ENCODE measurements at places on chromosomes 12 and 14. TPM values are rescaled to one million over a fixed set of nuclear protein-coding genes. Genes with fewer than 3 reads are reported as not detected.

The KLRD1 gene
- total RNA-seq, result not detected

The DACT1 gene
- total RNA-seq, result not detected

The ZNF219 gene
- 20.3 TPM for total RNA-seq

The RPL10L gene
- not detected for total RNA-seq

The ZC2HC1C gene
- total RNA-seq, result 5.3 TPM

The CD9 gene
- 124 TPM for total RNA-seq

The KDM5A gene
- total RNA-seq, result 63.6 TPM

The SYCP3 gene
- not detected for total RNA-seq

The BRMS1L gene
- total RNA-seq, result 10.6 TPM

The MMP17 gene
- 1.4 TPM for total RNA-seq

The TAS2R46 gene
- 1.1 TPM for total RNA-seq

The ALDH1L2 gene
- 16.3 TPM for total RNA-seq

- no peaks in the 10 kb centered on the region for H3K27me3 ChIP-seq
- H3K4me1 ChIP-seq, result no peaks in the 10 kb centered on the region
- H3K27ac ChIP-seq, result no peak overlapping the region
- no peak overlapping the region for H3K4me3 ChIP-seq
- no peaks in the 10 kb centered on the region for H3K36me3 ChIP-seq
- DNase-seq, result no peak
Measured at GRCh38 chr12:114817571-114818425, 133.8 kb upstream of the TBX3 start.

GRCh38 chr14:66596241-66596985, 88.5 kb downstream of the GPHN start:
- H3K4me3 ChIP-seq, result no peak overlapping the region
- H3K36me3 ChIP-seq, result no peaks in the 10 kb centered on the region
- H3K27ac ChIP-seq, result no peak overlapping the region
- H3K27me3 ChIP-seq, result no peaks in the 10 kb centered on the region

DNA sequence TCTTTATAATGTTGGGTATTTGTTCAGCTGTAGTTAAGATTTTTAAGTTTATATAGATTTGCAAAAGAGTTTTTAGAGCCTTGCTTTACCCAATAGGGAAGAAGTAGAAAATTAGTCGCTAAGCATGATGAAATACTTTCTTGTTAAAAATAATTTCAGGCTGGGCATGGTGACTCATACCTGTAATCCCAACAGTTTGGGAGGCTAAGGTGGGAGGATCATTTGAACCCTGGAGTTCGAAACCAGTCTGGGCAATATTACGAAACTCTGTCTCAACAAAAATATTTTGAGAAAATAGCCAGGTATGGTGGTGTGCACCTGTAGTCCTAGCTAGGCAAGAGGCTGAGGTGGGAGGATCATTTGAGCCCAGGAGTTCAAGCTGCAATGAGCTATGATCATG, 18.7 kb upstream of the SCFD1 start:
- peaks cover 6% of the 10 kb centered on the region for H3K4me1 ChIP-seq
- H3K4me3 ChIP-seq, result no peak overlapping the region
- DNase-seq, result no peak
- peaks cover 9% of the 10 kb centered on the region for H3K36me3 ChIP-seq
- H3K27me3 ChIP-seq, result no peaks in the 10 kb centered on the region

- H3K27me3 ChIP-seq, result peaks cover 30% of the 10 kb centered on the region
- H3K4me3 ChIP-seq, result no peak overlapping the region
- H3K27ac ChIP-seq, result no peak overlapping the region
- H3K4me1 ChIP-seq, result peaks cover 27% of the 10 kb centered on the region
Measured at GRCh38 chr14:100688598-100689461, 37.9 kb upstream of the DLK1 start.

- H3K4me1 ChIP-seq, result no peaks in the 10 kb centered on the region
- no peak overlapping the region for H3K4me3 ChIP-seq
Measured at GRCh38 chr12:45076417-45077026, 25.6 kb upstream of the DBX2 start.

GRCh38 chr12:112905451-112906089, 1.2 kb upstream of the OAS1 start:
- no peak overlapping the region for H3K4me3 ChIP-seq
- H3K36me3 ChIP-seq, result peaks cover 24% of the 10 kb centered on the region
- H3K27me3 ChIP-seq, result no peaks in the 10 kb centered on the region
- H3K27ac ChIP-seq, result peak overlapping the region; percentile 92

DNA sequence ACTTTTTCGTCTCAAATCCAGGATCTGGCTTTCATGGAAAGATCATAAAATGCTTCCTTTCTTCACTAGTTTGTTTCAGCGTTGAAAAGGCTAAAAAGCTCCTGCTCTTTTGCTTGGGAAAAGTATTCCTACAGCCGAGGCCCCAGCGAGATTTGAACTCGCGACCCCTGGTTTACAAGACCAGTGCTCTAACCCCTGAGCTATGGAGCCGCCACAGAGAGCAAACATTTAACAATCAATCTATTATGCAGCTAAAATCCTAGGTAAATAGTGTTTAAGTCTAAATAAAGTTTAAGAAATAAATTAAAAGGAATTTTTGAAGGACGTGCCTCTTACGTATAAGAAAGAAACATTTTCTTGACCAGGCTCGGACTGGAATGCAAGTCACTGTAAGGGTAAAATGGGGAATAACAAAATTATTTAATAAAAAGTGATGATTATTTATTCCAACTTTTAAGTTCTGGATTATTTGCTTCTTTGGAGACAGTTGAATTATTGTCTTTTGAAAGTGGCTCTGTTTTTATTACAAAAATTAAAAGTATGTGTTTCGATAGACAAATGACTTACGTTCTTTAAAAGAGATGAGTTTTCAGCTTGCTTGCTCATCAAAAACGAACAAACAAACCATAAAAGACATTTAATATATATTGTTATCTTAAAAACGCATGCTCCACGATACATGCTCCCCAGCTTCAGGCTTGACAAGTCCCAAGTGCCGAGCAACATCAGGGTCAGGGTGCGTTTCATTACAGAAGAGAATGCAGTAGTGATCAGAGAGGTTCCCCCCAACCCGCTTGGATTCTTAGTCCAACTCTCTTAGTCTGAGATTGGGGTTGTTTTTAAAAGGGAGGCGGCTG, 10.2 kb downstream of the OR6S1 start:
- peaks cover 29% of the 10 kb centered on the region for H3K4me1 ChIP-seq
- H3K27ac ChIP-seq, result peak overlapping the region; percentile 75

DNA sequence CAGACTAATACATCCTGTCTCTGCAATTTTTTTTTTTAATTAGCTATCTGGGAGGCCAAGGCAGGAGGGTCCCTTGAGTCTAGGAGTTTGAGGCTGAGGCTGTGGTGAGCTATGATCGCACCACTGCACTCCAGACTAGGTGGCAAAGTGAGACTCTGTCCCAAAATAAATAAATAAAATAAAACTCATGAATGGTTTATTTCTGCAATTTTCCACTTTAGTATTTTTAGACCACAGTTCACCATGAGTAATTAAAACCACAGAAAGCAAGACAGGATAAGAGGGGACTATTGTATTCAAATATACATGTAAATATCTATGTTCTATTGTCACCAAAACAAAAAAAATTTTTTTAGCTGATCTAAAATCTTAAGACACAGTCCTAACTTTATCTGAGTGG, 17.8 kb downstream of the TAOK3 start:
- H3K27ac ChIP-seq, result no peak overlapping the region
- no peak for DNase-seq
- H3K36me3 ChIP-seq, result peaks cover 25% of the 10 kb centered on the region
- no peak overlapping the region for H3K4me3 ChIP-seq
- peaks cover 24% of the 10 kb centered on the region for H3K4me1 ChIP-seq

GRCh38 chr12:101439236-101439635, 31.7 kb upstream of the ARL1 start:
- H3K36me3 ChIP-seq, result no peaks in the 10 kb centered on the region
- no peak for DNase-seq
- no peak overlapping the region for H3K27ac ChIP-seq
- H3K27me3 ChIP-seq, result no peaks in the 10 kb centered on the region
- no peak overlapping the region for H3K4me3 ChIP-seq
- no peaks in the 10 kb centered on the region for H3K4me1 ChIP-seq

- H3K4me1 ChIP-seq, result peaks cover 57% of the 10 kb centered on the region
- H3K27me3 ChIP-seq, result no peaks in the 10 kb centered on the region
- H3K36me3 ChIP-seq, result no peaks in the 10 kb centered on the region
- peak overlapping the region; percentile 8 for H3K4me3 ChIP-seq
- peak overlapping the region; percentile 71 for H3K27ac ChIP-seq
Measured at GRCh38 chr12:88934163-88934747, 354.0 kb upstream of the KITLG start.

DNA sequence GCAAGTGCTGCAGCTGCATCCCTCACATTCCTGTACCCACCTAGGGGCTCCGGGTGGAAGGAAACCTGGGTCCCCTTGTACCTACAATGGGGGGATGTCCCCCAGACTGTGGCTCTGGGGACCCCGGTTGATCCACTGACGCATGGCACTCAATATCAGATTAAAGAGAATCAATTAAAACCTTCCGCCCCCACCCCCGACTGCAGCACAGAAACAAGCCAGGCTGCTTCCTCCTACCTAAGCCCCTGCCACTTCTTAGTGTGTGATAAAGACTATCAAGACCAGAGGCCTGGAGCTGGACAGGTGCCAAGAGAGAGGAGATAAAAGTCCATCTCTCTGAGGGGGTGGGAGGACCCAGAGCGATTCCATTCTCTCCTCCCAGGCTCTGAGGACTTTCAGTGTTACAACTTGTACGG, 28.2 kb upstream of the RPLP0 start:
- H3K27ac ChIP-seq, result peak overlapping the region; percentile 83
- peaks cover 78% of the 10 kb centered on the region for H3K36me3 ChIP-seq
- peak overlapping the region; percentile 31 for H3K4me3 ChIP-seq
- DNase-seq, result no peak
- H3K27me3 ChIP-seq, result no peaks in the 10 kb centered on the region

DNA sequence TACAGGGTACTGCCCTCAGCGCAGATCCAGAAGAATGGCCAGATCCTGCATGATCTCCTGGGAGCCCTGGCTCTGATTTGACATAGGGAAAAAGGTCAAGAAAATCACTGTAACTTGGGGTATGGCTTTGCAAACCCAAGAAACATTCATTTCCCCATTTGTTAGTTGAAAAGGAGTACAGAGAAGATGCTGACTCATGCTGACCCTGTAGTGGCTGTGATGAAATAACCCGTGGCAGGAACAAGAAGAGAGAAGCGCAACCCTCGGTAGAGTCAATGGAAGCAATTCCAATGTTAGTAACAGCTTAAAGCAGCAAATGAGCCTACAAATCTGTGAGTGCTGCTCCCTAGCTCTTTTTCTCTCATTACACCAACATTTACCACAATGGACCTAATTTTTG, 281.6 kb upstream of the NPAS3 start:
- H3K4me1 ChIP-seq, result no peaks in the 10 kb centered on the region
- no peak for DNase-seq
- no peaks in the 10 kb centered on the region for H3K36me3 ChIP-seq
- H3K27ac ChIP-seq, result no peak overlapping the region

- peak overlapping the region; percentile 98 for H3K27ac ChIP-seq
- H3K36me3 ChIP-seq, result peaks cover 6% of the 10 kb centered on the region
- no peaks in the 10 kb centered on the region for H3K27me3 ChIP-seq
- no peak for DNase-seq
- peak overlapping the region; percentile 10 for H3K4me3 ChIP-seq
Measured at GRCh38 chr14:29806124-29806517, 121.5 kb downstream of the PRKD1 start.

DNA sequence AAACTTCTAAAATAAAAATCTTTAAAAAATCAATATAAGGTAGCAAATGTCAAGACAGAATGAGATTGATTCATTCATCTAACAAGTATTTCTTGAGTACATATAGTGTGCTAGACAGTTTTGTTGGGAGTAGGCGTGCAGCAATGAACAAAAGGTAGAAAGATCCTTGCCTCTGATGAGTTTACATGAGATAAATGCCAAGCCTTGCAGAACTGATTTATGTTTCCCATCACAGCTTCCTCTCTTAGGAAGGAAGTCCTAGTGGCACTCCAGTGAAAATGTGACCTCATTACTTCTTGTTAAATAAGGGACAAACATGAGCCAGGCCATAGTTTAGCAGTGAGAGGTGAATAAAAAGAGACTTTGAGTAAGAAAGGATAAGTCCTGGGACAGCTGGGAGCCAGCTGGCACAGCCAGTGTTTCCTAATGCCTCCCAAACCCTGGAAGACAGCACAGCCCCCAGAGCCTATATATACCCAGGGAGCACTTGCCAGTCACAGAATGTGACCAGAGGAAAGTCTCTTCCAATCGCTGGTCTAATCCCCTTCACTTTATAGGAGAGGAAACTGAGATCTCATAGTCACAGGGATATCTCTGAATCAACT, 4.7 kb upstream of the COCH start:
- H3K4me1 ChIP-seq, result no peaks in the 10 kb centered on the region
- no peak for DNase-seq
- peaks cover 13% of the 10 kb centered on the region for H3K36me3 ChIP-seq

DNA sequence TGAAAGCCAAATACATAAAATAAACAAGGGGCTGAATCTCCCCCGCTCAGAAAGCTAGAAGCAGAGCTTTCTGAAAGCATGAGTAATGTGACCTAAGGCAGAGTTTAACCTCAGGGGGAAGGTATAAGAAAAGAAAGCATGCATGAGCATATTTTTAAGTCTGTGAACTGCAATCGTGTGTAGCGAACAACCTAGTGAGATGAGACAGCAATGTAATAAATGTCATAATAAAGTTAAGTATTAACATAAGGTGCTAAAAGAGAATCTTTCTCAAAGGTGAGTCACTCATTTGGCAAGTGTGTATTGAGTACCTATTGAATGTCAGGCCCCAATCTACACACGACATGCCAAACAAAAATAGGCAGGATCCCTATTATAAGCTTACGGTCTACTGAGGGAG, 14.2 kb upstream of the WDR20 start:
- H3K4me1 ChIP-seq, result peaks cover 34% of the 10 kb centered on the region
- H3K27ac ChIP-seq, result peak overlapping the region; percentile 65
- peak overlapping the region; percentile 40 for H3K4me3 ChIP-seq
- H3K36me3 ChIP-seq, result peaks cover 5% of the 10 kb centered on the region

- no peaks in the 10 kb centered on the region for H3K4me1 ChIP-seq
- no peak overlapping the region for H3K27ac ChIP-seq
- H3K4me3 ChIP-seq, result no peak overlapping the region
- no peak for DNase-seq
- peaks cover 40% of the 10 kb centered on the region for H3K27me3 ChIP-seq
- H3K36me3 ChIP-seq, result no peaks in the 10 kb centered on the region
Measured at GRCh38 chr12:131076296-131076695, 122.6 kb downstream of the ADGRD1 start.

- H3K27me3 ChIP-seq, result peaks cover 100% of the 10 kb centered on the region
- no peak overlapping the region for H3K4me3 ChIP-seq
- H3K27ac ChIP-seq, result no peak overlapping the region
- no peaks in the 10 kb centered on the region for H3K4me1 ChIP-seq
- no peaks in the 10 kb centered on the region for H3K36me3 ChIP-seq
Measured at GRCh38 chr14:95896498-95897135, 20.0 kb downstream of the TUNAR start.

- no peak overlapping the region for H3K4me3 ChIP-seq
- no peaks in the 10 kb centered on the region for H3K4me1 ChIP-seq
- H3K36me3 ChIP-seq, result no peaks in the 10 kb centered on the region
Measured at GRCh38 chr12:102976609-102977280, 19.3 kb downstream of the ASCL1 start.

All from Calu3 (cell line).